Body of pancreas (tissue), 4 donors: ENCODE measurements at places on chromosomes 5 and 9.

GRCh38 chr9:82570226-82570625 lies 492.7 kb downstream of the RASEF start:
- no peak for DNase-seq

- no peak for DNase-seq
Measured at GRCh38 chr5:40831346-40832210, 3.4 kb downstream of the RPL37 start.

DNA sequence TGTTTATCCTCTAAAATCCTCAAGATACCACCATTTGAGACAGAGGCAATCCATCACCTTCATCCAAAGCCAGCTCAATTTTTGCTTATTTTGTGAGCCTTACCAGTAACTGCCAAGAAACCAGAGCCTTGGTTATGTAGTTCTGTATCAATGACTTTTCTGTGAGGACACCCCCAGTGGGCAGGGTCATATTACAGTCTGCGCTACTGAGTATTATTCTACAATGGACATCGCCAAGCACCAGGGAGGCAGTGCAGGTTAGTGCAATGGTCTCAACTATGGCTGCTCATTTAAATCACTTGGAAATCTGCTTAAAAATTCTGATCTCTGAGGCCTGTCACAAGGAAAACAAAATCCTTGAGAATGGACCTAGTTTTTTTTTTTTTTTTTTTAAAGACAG lies 90.5 kb upstream of the NIPAL4 start:
- no peak for DNase-seq

GRCh38 chr9:93084471-93084881 lies 11.5 kb upstream of the CARD19 start:
- DNase-seq = no peak

GRCh38 chr5:100904259-100904861 lies 1.3 kb upstream of the ST8SIA4 start:
- peak; percentile 15 for DNase-seq

DNA sequence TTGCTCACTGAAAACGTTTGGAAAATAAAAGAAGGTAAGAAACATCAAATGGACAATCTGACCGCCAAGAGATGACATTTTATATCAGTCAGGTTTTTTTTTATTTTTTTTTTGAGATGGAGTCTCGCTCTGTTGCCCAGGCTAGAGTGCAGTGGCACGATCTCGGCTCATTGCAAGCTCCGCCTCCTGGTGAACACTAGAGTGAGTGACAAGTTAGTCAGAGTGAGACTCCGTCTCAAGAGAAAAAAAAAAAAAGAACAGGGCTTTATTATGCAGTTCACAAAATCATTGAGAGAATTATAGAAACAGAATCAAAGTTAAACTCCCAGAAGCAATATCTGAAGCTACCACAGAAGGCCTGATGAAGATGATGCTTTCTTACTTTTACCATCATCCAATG lies 70.1 kb downstream of the DTWD2 start:
- no peak for DNase-seq

GRCh38 chr9:136327304-136327974 lies at the start of gene GPSM1:
Gene GPSM1, plus strand, starts transcription at chr9:136327539. Its CDS starts 157 bp downstream, at chr9:136327696.
- DNase-seq = peak; percentile 44

DNA sequence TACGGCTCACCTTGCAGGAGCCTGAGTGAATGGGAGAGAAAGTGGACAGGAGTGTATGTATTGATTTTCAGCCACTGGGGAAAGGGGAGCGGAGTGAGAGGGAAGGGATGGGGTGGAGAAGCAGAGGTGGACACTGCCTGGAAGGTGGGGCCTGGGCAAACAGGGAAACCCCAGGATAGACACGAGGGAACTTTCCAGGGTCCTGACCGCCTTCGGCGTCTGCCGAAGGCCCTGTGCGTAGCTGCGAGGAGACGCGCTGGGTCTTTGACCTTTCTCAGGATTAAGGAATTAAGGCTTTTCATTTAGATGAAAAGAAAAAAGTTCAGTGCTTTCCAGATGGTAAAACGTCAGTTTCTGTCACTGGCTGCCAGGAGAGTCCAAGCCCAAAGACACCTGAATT lies 134.6 kb upstream of the RAPGEF1 start:
- DNase-seq = no peak

- peak; percentile 23 for DNase-seq
Measured at GRCh38 chr5:14663734-14664269, 716 bp upstream of the OTULIN start.

DNA sequence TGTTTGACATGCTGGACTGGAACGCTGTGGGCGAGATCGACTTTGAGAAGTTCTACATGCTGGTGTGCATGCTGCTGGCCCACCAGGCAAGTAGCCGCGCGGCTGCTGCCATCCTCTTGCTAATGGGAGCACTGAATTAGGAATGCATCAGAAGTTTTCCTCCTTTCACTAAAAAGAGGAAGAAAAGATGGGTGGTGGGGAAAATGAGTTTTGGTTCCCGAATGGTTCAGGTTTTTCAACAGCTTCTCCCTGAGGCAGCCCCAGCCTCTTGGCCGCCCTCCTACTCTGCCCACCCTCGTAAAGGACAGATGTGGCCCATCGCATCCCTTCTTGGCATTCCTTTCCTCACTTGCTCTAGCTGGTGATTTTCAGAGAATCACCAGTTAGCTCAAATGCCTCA lies 5.5 kb downstream of the EFCAB9 start:
- no peak for DNase-seq
